ENCODE measurements at places on chromosomes 5 and 9.

DNA sequence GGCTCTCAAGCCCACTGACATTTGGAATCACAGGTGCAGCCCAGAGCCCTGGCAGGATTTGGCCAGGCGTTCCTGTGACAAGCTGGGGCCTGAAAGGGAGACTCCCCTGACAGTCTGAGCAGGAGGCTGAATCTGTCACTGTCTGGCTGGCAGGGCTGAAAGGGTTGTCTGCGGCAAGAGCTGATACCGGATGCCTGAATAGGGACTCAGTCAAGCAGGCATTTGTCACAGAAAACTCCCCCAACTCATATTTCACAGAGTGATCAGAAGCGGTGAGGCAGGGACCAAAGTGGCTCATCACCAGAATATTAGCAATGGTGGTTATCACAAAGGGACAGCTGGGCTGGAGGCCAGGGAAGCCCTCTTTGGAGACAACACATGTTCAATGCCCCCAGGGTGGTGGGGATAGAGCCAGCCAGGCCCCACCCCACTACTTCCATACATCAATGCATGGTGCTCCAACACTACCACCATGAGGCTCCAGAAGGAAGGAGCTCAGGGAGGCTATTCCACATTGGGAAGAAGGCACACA lies 295.5 kb downstream of the DTWD2 start:
- DNase-seq: no peak

DNA sequence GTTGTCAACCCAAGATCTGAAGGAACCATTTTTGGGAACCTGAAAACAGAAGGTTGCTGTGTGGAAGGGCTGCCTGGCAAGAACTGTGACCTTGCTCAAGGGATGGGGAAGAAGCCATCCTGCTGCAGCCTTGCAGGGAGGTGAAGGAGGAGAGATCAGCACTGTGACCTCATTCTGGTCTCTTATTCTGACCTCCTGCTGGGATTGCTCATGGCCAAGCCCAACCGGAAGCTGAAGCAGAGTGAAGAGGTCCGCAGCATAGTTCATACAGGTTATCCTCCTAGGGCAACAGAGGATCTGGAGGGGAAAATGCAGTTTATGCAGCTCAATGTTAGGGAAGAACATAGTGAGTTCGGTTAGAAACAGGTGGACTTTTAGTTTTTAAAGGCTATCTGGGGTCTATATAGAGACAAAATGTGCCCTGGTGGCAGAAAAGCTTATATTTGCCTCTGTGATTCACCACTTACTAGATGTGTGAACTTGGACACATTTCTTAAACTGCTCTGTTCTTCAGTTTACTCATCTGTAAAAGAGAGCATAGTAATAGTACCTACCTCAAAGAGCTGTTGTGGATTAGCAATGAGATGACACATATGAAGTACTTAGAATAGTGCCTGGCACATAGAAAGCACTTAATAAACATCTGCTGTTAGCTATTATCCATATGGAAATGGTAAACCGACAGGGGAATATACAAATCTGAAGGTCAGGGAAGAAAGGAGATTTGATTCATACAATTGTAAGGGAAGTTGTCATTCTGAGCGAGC lies 57.9 kb upstream of the BNC2 start:
- no peak for DNase-seq

DNA sequence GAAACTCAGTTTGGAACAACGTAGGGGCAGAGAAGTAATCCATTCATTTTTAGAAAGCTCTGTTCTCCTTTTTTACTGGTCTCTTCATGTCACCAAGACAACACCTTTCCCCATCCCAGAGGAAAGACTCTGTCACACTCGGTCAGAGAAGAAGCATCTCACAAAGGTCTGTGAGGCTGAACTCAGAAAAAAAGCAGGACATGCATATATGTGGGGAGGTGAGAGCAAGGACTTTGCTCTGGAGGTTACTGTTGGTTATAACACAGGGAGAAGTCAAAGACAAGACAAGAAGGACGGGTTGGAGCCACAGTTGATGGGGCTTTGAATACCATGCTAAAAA lies 19.2 kb upstream of the MTMR12 start:
- DNase-seq: no peak

- DNase-seq: no peak
Measured at GRCh38 chr5:179786861-179787260, 6.9 kb upstream of the LTC4S start.

DNA sequence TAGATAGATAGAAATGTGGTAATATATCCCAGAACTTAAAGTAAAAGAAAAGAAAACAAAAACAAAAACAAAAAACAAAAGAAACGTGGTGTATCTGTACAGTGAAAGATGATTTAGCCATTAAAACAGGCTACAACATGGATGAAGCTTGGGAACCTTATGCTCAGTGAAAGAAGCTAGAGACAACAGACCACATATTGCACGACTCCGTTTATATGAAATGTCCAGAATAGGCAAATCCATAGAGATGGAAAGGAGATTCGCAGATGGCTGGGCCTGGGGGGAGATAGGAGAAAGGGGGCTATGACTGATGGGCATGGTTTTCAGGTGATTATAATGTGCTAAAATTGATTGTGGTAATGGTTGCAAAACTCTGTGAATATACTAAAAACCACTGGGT lies 86.6 kb downstream of the ROR2 start:
- no peak for DNase-seq

GRCh38 chr5:15290953-15291352 lies 209.0 kb upstream of the FBXL7 start:
- no peak for DNase-seq

DNA sequence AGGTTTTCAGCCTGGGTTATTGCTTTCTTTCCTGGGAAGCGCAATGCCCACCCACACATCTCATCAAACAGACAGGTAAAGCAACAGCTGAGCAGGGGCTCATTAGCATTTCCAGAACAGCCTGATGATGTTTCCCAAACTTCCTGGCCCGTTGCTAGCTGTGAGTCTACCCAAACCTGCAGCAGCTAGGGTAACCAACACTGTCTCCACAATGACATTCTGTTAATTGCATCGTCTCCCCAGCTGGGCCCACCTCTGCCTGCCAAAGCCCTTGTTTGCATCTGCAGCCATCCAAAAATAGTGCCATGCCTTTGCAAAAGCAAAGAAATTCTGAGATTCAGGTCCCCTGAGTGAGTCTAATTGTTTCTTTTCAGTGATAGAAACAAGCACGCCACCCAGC lies 273.0 kb downstream of the MED10 start:
- no peak for DNase-seq

- no peak for DNase-seq
Measured at GRCh38 chr9:93108291-93109041, 12.4 kb downstream of the CARD19 start.

GRCh38 chr9:129930743-129931142 lies 95.5 kb downstream of the USP20 start:
- peak; percentile 55 for DNase-seq

DNA sequence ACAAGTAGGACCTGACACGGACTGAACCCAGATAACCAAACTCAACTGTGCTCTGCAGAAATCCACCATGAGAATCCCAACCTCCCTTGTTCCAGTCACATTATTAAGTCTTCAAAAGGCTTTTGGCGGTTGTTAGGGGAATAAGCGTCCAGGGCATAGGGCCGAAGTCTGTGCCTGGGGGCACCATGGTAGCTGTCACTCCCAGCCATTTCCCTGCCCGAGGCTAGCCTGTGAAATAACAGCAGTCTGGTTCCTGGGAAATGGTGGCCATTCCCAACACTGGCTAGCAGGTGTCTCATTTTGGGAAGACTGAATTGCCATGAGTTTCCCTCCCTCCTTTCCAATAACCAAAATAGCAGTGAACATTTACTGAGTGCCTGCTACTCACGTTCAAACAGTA lies 122.2 kb downstream of the CRB2 start:
- no peak for DNase-seq

- DNase-seq: no peak
Measured at GRCh38 chr9:18488886-18489285, 14.9 kb downstream of the ADAMTSL1 start.

DNA sequence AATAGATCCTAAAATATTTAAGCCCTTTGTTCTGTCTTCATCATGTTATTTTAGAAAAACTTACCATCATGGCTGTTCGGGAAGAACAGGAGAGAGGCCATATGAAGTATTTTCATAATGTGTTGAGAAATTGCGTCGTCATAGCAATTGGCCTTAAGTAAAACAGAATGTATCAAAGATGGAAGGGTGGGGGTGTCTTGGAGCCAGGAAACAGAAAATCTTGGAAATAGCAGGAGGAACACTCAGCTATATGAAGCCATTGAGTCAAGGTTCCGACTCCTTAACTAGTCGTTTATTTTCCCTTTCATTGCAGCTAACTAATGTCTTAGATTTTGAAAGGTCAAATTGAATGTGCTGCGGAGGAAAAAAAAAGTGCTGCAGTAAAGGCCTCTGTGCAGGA lies 1.3 kb downstream of the SPTAN1 start:
- no peak for DNase-seq

GRCh38 chr5:33901156-33901555 lies 9.4 kb upstream of the ADAMTS12 start:
- DNase-seq: no peak

- no peak for DNase-seq
Measured at GRCh38 chr5:69288688-69289087, 43.9 kb downstream of the CCDC125 start.

DNA sequence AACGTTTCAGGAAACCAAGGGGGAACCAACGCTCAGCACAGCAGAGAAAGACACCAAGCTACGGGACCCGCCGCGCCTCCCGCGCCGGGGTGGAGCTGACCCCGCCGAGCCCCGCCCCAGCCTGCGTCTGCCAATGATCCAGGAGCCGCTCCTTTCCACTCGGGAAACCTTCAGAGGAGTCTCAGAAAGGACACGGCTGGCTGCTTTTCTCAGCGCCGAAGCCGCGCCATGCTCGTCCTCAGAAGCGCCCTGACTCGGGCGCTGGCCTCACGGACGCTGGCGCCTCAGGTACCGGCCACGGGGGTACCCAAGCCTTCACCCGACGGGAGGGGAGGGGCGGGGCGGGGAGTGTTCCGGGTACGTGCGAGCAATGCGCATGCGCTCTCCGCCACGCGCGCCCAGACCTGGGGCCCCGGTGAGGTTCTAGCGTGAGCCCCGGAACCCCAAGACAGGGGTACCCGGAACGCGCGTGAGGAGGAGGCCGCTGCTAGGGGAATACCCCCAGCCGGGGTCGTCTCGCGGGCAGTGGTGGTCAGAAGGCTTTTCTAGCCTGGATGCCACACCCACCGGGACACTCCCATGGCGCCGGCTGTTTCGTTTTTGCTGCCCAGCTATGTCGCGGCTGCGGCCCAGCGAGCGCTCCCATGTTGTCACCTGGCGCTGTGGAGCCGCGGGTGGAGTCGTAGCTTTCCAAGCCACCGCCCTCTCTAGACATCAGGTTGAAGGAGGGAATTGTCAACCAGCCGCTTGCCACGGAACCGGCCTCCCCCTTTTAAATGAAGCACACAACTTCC lies at the start of gene NIPSNAP3A:
NIPSNAP3A (plus strand) TSS at position 119 of the 794 bp plus-strand sequence; CDS start at position 229, 110 bp downstream.
- DNase-seq: peak; percentile 89

- no peak for DNase-seq
Measured at GRCh38 chr9:22447618-22448305, 1.1 kb downstream of the DMRTA1 start.

GRCh38 chr5:41808294-41808693 lies 61.9 kb downstream of the OXCT1 start:
- no peak for DNase-seq

GRCh38 chr9:135600296-135600817 lies 38.8 kb downstream of the PAEP start:
- no peak for DNase-seq

- DNase-seq: no peak
Measured at GRCh38 chr5:111932628-111933027, 175.6 kb upstream of the NREP start.

DNA sequence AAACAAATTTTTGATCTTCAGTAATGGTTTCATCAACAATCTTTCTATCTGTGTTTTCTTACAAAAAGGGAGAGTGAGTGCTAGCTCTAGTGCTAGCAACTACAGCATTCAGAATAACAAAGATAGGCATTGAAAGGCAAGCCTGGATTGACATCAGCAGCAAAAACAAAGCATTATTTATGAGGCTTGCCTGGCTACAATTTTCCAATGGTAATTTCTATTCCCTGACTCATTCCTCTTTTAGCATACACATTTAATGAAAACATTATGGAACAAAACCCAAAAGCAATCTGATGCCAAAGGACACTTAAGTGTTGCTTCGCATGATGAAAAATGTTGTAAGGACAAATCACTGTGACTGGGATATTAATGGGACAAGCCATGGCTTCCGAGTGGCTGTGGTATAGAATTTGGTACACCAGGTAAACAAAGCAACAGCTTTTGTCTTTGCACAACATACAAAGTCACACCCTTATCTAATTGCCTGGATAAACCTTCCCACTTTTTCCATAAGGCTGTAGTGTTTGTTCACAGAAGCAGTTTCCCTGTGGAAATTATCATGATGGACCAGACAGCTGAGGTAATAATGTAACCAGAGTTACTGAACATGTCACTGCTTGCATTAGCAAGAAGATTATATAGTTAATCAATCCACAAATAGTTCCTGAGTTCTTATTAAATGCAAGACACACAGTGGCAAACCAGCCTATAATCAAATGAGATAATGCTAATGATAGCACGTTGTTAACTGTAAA lies 179.8 kb upstream of the EDIL3 start:
- no peak for DNase-seq

GRCh38 chr5:89951876-89952275 lies 457.7 kb downstream of the CETN3 start:
- no peak for DNase-seq

GRCh38 chr5:115179394-115180164 lies 9.9 kb upstream of the TRIM36 start:
- no peak for DNase-seq

GRCh38 chr5:94192658-94193391 lies 425.6 kb downstream of the KIAA0825 start:
- no peak for DNase-seq

- peak; percentile 74 for DNase-seq
Measured at GRCh38 chr9:128072144-128073021, 4.4 kb downstream of the SLC25A25 start.

GRCh38 chr9:110742741-110743371 lies 74.3 kb downstream of the MUSK start:
- DNase-seq: no peak

- no peak for DNase-seq
Measured at GRCh38 chr9:94140791-94141790, 56.8 kb downstream of the PTPDC1 start.

- no peak for DNase-seq
Measured at GRCh38 chr5:43623048-43623680, 20.2 kb downstream of the NNT start.

DNA sequence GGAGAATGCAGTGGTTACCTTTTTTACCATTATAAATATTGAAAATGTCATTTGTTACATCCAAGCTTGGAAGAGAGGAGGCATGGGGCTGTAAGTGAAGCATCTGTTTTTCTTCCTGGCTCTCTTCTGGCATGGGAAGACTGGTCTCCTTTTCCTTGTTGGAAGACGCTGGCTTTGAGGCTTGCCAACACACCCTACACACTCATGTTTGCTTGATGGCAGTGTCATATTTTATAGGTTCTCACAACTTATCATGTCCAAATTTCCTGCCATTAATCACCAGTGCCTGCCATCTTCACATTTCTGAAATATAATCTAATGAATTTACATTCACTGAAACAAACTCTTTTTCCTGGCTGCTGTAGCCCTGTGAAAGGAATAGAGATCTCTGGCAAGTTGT lies 252.9 kb downstream of the MAN2A1 start:
- DNase-seq: no peak

GRCh38 chr5:44387406-44387805 lies 1.8 kb downstream of the FGF10 start:
- DNase-seq: no peak

Measured in CD4-positive, alpha-beta T cell treated with Interleukin-10 for 1 hour (primary cell).